NT2/D1 (cell line): ENCODE measurements at places on chromosomes 3 and 15.

- no peak for DNase-seq
Observed at GRCh38 chr15:31597466-31597865, 270.8 kb downstream of the KLF13 start.

- no peak for DNase-seq
Observed at GRCh38 chr3:54531741-54532140, 396.1 kb downstream of the LRTM1 start.

GRCh38 chr15:34791701-34792100, 3.6 kb downstream of the ACTC1 start:
- no peak for DNase-seq

GRCh38 chr3:32374788-32375595, 16.7 kb upstream of the CMTM7 start:
- peak; percentile 78 for DNase-seq

GRCh38 chr15:85579957-85580694, 199.7 kb downstream of the AKAP13 start:
- no peak for DNase-seq

GRCh38 chr3:128502712-128503111, 9.7 kb upstream of the GATA2 start:
- no peak for DNase-seq

GRCh38 chr15:90402223-90402622, 14.2 kb downstream of the IQGAP1 start:
- no peak for DNase-seq

GRCh38 chr15:26242565-26243071, 379.5 kb upstream of the ATP10A start:
- DNase-seq = peak; percentile 38

- DNase-seq = no peak
Observed at GRCh38 chr3:34261001-34261385, 462.6 kb downstream of the PDCD6IP start.

GRCh38 chr3:128144512-128145187, 8.6 kb upstream of the EEFSEC start:
- no peak for DNase-seq

DNA sequence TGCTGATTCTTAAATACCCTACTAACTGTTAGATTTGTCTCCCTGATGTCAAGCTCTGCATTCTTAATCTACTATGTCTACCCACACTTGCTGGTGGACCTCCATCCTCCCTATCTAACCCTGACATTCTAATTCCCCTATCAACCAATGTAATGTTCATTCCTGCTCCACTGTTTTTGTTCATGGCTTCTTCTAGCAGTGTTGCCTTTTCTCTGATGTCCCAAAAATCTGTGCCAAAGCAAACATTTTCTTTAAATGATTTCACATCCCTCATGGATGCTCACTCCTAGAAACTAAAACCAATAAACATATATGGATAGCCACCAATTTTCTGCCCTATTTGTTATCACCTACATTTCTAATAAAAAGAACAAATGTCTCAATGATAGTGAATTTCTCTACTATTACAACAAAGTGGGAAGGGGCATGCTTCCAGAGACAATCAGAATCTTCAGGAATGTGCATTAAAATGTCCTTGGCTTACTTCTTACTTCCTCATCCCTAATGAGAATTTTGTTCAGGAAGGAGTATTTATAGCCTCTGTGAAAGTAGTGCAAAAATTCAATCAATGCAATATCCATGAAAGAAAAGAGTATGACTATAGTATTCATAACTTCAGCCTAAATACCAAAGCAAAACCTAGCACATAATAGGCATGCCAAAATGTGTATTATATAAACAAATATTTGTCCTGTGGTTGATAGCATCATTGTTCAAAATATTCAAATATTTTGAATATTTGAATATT, 273.3 kb downstream of the ZNF385D start:
- DNase-seq = no peak

DNA sequence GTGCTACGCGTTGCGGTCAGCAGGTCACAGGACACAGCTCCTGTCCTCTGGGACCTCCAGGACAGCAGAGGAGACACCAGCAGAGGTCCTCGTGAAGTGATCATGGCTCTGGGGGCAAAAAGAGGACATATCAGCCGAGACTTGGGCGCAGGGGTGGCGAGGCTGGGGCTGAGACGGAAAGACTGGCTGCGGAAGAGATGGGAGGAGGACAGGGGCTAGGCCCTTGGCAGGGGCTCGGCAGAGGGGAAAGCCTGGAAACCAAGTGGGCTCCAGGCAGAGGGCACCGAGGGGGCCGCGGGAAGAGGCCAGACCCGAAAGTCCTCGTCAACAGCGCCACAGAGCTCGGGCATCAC, 4.9 kb upstream of the CFAP100 start:
- no peak for DNase-seq

DNA sequence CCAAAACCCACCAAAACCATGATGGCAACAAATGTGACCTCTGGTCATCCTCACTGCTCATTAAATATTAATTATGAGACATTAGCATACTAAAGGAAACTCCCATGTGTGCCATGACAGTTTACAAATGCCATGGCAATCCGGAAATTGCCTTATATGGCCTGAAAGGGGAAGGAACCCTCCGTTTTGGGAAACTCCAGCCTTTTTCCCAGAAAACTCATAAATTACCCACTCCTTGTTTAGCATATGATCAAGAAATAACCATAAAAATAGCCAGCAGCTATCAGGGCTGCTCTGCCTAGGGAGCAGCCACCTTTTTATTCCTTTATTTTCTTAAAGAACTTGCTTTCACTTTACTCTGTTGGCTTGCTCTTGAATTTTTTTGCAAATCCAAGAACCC, 992.7 kb downstream of the NTRK3 start:
- no peak for DNase-seq

DNA sequence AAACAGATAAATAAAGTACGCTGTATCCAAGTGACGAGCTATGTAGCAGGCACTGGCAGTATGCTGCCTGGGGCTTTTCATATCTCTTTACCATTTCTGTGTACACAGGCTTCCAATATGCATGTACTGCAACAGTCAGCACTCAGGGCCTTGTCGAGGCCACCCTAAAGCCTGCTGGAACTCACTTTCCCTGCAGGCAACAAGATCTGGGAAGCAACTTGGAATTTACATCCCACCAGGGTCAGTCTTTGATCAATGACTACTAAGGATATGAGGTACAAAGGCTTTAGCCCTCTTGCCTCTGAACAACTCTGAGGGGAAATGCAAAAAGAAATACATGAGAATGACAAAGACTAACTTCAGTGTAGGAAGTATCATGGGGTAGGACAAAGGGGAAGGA, 101.8 kb upstream of the ARL6 start:
- DNase-seq = peak; percentile 69

DNA sequence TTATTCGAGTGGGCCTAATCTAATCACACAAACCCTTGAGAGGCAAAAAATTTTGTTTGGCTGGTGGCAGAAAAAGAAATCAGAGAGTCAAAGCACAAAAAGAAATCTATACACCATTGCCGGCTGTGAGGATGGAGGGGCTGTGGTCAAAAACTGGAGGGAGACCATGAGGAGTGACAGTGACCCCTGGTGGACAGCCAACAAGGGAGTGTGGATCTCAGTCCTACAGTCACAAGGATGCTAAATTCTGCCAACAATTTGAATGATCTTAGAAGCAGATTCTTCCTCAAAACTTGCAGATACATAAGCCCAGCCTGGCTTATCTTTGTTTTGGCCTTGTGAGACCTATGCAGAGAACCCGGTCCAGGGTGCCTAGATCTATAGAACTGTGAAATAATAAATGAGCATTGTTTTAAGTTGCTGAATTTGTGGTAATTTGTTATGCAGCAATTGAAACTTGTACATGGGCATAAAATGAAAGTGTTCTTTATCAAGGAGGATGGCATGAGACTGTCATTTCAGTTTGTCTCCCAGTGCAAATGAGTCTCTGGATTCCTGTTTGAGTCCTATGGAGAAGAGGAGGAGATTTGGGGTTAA, 103.0 kb upstream of the ARHGEF26 start:
- DNase-seq = peak; percentile 46
